HL-60 (cell line): ENCODE measurements at places on chromosomes 12 and 14.

GRCh38 chr12:70695361-70696023 is 58.3 kb upstream of the PTPRB start:
- DNase-seq: no peak

- DNase-seq: no peak
Measured at GRCh38 chr14:22737052-22737451, 29.4 kb upstream of the OXA1L start.

DNA sequence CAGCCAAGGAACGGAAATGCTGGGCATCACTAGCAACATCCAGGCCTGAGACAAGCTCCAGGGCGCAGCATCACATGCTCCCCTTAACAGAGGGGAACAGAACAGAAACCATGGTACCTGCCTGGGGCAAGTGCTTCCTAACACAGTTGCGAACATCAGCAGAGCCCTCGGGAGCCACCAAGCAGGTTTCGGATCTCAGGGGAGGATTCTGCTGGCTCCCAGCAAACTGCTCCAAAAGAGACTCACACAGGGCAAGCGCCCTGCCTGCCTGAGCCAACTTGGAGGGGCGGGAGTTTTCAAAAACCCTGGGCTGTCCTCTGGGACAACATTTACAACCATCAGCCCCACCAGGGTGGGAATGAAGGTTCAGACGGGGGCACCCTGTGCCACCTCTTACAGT is 19.6 kb downstream of the CHGA start:
- no peak for DNase-seq

GRCh38 chr14:22848351-22849164 is 12.2 kb downstream of the MMP14 start:
- no peak for DNase-seq

- no peak for DNase-seq
Measured at GRCh38 chr12:16303939-16304338, 26.5 kb upstream of the SLC15A5 start.

- no peak for DNase-seq
Measured at GRCh38 chr12:52216100-52216499, 16.9 kb upstream of the KRT7 start.

GRCh38 chr14:71555654-71556559 is 376.3 kb upstream of the RGS6 start:
- no peak for DNase-seq

DNA sequence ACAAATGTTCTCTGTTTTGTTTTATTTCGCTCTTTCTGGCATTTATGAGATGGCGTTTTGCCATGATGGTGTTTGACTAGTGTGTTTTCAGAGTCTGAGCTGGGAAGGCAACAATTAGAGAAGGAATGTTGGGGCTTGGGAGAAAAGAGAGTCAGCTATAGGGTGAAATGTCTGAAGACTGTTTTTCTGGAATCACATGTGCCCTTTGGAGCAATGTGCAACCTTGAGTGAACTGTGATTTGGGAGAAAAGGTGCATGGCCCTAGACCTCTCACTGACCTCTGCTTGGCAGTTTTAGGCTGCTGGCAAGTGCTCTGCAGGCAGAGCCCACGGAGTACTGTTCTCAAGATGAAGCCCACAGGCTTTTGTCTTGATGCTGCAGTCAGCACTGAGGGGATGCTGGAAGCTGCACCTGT is 379.9 kb upstream of the PDE3A start:
- no peak for DNase-seq

DNA sequence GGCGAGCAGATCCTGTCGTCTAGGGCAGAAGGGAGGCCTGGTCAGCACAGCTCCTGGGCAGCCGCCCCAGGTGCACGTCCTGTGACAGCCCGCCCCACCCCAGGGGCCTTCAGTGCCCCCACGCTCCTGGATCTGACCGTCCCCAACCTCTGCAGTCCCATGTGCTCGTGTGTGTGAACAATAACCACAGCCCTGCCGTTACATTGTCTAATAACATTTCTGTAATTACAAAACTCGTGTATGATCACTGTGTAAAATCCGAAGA is 39.8 kb downstream of the CHGA start:
- DNase-seq: no peak

- DNase-seq: peak; percentile 79
Measured at GRCh38 chr14:22570132-22570949, 18.7 kb downstream of the DAD1 start.

DNA sequence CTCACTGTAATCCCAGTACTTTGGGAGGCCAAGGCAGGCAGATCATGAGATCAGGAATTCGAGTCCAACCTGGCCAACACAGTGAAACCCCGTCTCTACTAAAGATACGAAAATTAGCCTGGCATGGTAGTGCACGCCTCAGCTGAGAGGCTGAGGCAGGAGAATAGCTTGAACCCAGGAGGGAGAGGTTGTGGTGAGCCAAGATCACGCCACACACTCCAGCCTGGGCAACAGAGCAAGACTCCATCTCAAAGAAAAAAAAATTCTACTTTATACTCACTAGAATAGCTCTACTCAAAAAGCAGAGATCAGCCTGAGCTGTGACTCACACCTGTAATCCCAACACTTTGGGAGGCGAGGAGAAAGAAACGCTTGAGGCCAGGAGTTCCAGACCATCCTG is 17.1 kb downstream of the NUMB start:
- DNase-seq: no peak

DNA sequence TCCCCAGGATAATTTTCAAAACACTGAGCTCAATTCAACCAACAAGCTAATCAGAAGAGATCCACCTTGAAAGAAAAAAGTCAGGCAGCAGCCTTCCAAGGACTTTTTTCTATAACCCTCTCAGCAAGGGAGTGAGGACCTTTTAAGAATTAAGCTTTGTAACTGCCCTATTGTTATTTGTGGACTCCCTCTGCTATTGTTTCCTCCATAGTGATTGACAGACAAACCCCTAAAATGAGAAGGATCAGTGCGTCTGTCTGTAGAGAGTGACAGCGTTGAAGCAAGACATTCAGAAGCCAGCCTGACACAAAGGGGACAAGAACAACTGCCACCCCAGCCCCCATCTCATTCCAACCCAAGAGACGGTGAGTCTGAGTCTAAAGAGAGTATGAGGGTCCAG is 30.3 kb upstream of the BTG1 start:
- DNase-seq: no peak

- no peak for DNase-seq
Measured at GRCh38 chr12:92362126-92362525, 216.5 kb upstream of the BTG1 start.

- DNase-seq: no peak
Measured at GRCh38 chr14:88137327-88137726, 132.4 kb downstream of the GPR65 start.

DNA sequence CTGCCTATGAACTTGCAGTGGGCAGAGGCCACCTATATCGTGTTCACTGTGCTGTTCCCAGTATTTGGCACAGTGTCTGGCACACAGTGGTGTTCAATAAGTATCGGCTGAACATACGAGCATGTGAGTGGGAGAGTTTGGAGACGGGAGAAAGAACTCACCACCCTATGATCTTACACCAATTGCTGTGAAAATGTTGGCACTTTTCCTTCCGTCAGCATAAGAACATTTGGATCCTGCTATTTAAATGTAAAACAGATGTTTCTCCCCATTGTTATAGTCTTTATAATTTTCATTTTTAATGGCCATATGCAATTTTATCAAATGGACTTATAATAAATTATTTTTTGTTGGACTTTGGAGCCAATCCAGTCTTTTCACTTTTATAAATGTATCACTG is 144.4 kb downstream of the EFCAB11 start:
- DNase-seq: no peak

- no peak for DNase-seq
Measured at GRCh38 chr12:5792343-5792742, 152.7 kb downstream of the ANO2 start.

DNA sequence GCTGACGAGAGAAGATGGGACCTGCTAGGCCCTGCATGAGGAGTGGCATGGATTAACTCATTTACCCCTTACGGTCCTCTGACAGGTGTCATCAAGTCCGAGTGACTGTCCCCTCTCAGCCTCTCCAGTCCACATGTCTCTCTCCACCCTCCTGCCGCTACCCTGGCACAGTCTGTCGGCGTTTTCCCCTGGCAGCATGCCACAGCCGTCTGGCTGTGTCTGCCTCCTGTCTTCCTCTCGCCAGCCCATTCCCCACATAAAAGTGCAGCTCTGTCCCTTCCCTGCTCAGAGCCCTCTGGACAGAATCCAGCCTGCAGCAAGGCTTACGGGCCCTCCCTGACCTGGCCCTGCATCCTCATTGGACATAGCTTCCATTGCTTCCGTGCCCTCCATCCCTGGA is 45.6 kb downstream of the UBE3B start:
- DNase-seq: no peak

- no peak for DNase-seq
Measured at GRCh38 chr14:85528080-85528896, 1.7 kb upstream of the FLRT2 start.

- peak; percentile 0 for DNase-seq
Measured at GRCh38 chr14:78959674-78960264, 789.6 kb downstream of the NRXN3 start.
